ENCODE measurements at places on chromosomes 6 and 20.

GRCh38 chr6:82576284-82576683 is 212.7 kb downstream of the TPBG start:
- no peak for DNase-seq

DNA sequence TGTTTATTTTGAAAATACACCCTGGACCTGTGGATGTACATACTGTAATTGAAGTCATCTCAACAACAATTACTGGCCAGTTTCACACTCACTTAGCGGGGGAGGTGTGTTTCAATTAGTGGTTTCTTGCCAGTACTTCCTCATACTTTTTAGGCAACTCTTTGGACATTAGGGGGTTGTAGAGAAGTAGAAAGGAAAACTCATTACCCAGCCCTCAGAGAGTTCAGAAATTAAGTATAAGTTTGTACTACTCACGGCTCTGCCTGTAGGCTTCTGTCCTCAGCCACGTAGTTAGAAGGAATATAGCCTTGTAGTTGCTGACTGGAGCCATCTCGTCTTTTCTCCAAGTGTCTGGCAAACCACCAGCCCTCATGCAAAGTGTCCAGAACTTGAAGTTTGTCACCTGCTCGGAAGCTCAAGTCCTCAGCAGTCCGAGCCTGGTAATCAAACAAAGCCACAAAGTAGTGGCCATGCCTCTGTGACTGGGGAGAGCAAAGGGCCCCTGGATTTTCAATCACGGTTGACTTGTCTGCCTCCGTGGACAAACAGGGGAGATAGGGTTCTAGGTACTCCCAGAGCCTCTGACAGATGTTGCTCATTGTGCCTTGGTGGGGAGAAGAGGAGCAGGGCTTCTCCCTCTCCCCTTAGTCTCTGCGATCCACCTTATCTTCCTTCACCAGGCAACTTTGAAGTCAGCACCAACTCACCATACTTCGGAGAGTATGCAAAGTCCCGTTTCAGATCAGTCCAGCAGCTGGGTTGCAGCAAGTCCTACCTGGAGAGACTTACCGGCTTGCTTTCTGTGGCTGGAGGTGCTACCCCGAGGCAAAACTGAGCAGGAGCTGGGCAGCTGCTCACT is 749 bp downstream of the FRK start:
- peak; percentile 17 for DNase-seq

GRCh38 chr6:138194287-138194686 is 24.0 kb downstream of the PBOV1 start:
- DNase-seq = no peak

- no peak for DNase-seq
Measured at GRCh38 chr6:43683708-43684455, 3.7 kb downstream of the MRPS18A start.

- DNase-seq = no peak
Measured at GRCh38 chr6:46012834-46013233, 2.8 kb downstream of the CLIC5 start.

GRCh38 chr20:58868795-58869194 is 16.3 kb downstream of the GNAS start:
- DNase-seq = no peak

DNA sequence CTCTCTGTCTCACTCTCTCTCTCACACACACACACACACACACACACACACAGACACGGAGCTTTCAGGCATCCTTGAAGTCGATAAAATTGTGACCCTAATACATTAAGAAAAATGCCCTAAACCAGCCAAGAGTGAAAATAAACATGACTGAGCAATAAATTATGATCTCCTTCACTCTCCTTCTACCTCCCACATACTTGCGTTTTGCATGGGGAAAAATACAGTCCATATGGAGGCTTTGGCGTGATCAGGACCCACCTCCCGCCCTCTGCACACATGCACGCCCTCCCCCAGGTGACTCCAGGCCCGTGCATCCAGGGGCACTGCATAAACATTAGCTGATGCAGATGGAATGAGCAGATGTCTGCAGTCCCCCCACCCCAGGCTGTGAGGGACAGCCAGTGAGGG is 114.2 kb upstream of the JARID2 start:
- DNase-seq = no peak

GRCh38 chr6:146545581-146545980 is 1.9 kb downstream of the RAB32 start:
- peak; percentile 34 for DNase-seq

DNA sequence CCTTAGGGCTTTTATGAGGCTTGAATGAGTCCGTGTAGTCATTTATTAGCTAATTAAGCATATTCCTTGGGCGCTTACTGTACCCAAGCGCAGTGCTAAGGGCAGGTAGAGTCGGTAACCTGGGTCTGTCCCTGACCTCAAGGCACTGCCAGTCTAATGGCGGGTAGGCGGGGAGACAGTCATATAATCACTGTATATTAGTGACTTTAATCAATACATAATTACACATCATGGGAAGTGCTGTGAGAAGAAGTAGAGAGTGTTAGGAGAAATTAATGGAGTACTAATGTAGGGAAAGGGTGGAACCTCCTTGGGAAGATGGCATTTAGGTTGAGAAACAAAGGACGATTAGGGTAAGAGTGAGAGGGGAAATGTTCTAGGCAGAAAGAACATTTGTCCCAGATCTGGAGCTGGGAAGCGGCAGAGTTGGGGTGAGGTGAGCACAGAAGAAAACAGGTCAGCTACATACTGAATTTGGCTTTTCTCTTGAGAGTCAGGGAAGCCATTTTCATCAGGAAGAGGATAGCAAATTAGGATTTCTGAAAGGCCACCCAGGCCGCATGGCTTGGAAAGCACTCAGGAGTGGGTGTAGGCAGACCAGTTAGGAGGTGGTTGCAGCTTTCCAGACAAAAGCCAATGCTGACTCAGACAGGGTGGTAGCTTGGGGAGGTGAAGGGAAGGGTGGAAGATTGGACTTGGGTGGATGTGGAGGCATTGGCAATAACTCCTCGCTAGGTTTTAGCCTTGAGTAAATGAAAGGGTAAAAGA is 954 bp upstream of the BLCAP start:
- peak; percentile 19 for DNase-seq

GRCh38 chr6:110810896-110811586 is 4.2 kb downstream of the CDK19 start:
- peak; percentile 47 for DNase-seq

GRCh38 chr20:34363465-34364222 is 571 bp downstream of the ITCH start:
- DNase-seq = peak; percentile 38

DNA sequence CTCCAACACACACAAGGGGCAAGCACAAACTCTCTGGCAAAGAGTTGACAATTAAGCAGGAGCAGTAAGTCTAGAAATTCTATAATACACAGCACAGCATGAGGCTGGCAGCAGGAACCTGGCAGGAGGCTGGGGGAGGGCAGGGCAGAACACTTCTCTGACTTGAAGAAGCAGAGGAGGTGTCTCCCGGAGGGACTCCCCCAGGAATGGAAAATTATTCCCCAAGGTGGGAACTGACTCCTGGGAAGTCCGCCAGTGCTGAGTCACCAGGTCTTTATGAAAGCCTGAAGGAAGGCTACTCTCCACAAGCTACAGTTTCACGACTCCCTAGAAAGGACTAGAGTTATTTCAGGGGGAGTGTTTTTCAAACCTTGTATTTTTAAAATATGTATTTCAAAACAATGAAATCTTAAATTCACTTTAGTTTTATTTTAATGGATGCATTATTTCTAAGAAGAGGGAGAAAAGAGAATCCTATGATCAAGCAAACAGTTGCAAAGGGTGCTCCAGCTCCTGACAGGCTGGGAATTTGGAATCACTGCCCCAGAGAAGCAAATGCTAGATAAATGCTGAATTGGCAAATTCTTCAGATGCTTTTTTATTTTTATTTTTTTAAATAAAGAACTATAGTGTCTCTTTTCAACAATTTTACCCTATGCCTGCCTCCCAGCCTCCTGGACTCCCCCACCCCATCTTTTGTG is 192.8 kb downstream of the LY86 start:
- no peak for DNase-seq

- DNase-seq = no peak
Measured at GRCh38 chr6:89978749-89979145, 84.5 kb downstream of the GJA10 start.

DNA sequence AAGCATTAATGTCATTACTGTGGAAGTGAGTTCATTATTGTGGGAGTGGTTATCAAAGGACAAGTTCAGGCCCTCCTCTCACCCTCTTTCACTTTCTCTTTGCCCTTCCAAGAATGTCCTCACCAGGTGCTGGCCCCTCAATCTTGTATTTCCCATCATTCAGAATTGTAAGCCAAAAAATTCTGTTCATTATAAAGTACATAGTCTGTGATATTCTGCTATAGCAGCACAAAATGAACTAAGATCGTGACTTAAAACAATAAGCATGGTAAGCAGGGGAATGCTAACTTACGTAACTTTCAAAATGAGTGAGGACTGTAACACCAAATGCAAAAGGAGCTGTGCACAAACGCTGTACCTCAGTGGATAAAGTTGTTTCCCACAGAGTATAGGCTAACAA is 515.7 kb upstream of the BTBD3 start:
- no peak for DNase-seq

- no peak for DNase-seq
Measured at GRCh38 chr20:44247586-44248409, 690 bp downstream of the GDAP1L1 start.

DNA sequence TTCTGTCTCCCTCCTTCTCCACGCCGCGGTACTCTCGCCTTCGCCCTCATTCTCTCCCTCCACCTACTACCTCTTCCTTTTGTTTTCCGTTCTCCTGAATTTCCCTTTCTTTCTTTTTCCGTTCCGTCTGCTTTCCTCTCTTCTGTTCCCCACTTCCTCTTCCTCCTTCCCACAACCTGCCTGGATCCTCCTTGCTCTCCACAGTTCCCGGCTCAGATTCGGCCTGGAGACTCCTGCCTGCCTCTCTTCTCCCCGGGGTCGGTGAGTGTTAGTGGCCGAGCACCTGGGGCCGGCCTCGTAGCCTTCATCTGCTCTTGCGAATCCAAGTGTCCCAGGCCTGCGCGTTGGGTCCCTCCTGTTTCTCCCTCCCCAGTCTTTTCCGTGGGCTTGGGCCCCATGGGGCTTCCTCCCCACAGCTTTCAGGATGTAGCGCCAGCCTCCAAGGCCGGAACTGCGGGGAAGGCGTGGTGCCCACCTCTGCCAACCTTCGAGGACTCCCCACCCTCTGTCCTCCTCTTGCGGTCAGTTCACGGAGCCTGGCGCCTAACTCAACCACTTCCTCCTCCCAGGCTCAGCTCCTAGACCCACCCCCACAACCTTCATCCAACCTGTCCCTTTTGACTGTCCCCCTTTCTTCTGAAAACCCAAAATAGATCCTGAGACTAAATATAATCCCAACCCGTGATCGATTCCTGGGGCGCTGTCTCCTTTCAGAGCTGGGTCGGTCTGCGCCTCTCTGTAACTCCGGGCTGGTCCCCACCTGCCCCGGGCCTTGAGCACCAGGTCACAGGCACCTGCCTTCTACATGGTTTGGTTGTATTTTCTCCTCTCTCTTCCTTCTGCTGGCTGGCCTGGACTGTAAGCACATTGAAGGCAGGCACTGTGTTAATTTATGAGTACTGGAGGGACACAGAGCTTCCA is 6.8 kb downstream of the NRN1 start:
- DNase-seq = no peak

GRCh38 chr6:137711972-137712371 is 155.1 kb upstream of the TNFAIP3 start:
- no peak for DNase-seq

GRCh38 chr6:17472653-17473183 is 79.3 kb downstream of the CAP2 start:
- peak; percentile 18 for DNase-seq

- DNase-seq = no peak
Measured at GRCh38 chr6:17276766-17277165, 4.4 kb upstream of the RBM24 start.

DNA sequence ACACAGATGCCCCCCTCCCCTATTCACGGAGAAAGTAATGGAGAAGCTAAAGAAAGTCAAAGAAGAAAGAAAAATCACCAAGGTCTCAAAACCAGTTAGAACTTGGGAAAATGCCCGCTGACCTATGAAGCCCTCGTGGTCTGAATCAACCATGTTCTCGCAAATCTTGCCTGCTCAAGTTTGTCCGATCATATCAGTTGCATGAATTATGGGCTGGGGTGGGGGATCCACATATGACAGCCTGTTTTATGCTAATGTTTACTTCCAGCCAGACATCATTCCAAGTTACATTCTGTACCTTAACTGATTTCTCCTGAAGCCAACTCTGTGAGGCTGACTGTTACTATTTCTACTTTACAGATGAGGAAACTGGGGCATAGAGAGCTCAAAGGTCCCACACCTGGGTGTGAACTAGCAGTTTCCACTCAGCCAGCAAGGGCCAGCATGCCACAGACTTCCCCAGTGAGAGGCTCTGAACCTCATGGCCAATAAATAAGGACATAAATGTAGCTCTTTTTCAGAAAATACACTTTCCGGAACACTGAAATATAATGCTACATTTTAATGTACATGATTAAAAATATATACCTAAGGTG is 2.1 kb downstream of the RNASET2 start:
- DNase-seq = no peak

DNA sequence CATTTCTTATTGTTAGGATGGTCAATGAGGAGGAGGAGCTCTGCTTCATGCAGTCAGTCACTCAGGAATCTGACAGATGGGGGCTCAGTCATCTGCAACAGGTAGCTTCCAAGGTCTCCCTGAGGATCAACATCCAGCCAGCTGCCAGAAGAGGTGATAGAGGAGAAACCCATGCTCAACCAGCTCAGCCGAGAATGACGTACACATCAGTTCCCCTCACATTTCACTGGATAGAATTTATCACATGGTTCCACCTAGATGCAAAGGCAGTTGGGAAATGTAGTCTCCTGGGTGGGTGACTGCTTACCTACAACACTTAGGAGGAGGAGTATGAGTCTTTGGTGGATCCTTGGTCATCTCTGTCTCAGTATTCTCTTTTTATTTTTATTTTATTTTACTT is 144.5 kb downstream of the CEBPB start:
- DNase-seq = no peak

DNA sequence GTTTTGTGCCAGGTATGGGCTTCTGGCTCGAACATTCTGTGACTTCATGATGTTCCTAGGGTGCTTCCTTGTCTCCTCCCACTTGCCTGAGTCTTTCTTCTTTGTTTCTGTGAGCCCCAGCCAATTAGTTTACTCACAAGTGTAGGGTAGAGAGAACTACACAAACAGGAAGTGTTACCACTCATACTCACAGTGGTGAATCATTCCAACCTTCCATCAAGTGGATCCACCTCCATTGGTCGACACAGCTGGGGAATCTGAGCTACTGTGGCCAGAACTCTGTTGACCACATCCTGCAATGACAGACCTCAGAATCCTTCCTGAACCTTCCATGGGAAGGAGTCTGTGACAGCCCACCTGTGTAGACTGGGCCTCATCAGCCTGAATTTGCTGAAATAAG is 76.8 kb downstream of the UNC5CL start:
- DNase-seq = peak; percentile 14

- DNase-seq = no peak
Measured at GRCh38 chr6:113271437-113271836, 585.7 kb upstream of the MARCKS start.
